A549 treated with Hydrocortisone at 1 μM for 4 hours (cell line): ENCODE measurements at places on chromosomes 5 and 9. TPM values are rescaled to one million over a fixed set of nuclear protein-coding genes. Genes with fewer than 3 reads are reported as not detected.

Gene HACD4
- total RNA-seq, result 0.85 to 1.2 TPM (median 1.0 TPM) in 5 replicates

Gene ORM2
- not detected in 5 replicates for total RNA-seq

Gene TNFSF15
- 0.08 to 0.14 TPM (median 0.10 TPM) in 5 replicates for total RNA-seq

Gene HMMR
- 20.9 to 30.6 TPM (median 25.4 TPM) in 5 replicates for total RNA-seq

Gene INSYN2B
- total RNA-seq, result 0.12 to 0.25 TPM (median 0.16 TPM) in 5 replicates

Gene CEP120
- total RNA-seq, result 6.7 to 11.5 TPM (median 10.3 TPM) in 5 replicates

Gene NFIL3
- 8.8 to 11.0 TPM (median 9.5 TPM) in 5 replicates for total RNA-seq

Gene TEX48
- not detected in 5 replicates for total RNA-seq

Gene MYO10
- 31.2 to 47.0 TPM (median 36.3 TPM) in 5 replicates for total RNA-seq
